ENCODE measurements at places on chromosomes 11 and 22.

DNA sequence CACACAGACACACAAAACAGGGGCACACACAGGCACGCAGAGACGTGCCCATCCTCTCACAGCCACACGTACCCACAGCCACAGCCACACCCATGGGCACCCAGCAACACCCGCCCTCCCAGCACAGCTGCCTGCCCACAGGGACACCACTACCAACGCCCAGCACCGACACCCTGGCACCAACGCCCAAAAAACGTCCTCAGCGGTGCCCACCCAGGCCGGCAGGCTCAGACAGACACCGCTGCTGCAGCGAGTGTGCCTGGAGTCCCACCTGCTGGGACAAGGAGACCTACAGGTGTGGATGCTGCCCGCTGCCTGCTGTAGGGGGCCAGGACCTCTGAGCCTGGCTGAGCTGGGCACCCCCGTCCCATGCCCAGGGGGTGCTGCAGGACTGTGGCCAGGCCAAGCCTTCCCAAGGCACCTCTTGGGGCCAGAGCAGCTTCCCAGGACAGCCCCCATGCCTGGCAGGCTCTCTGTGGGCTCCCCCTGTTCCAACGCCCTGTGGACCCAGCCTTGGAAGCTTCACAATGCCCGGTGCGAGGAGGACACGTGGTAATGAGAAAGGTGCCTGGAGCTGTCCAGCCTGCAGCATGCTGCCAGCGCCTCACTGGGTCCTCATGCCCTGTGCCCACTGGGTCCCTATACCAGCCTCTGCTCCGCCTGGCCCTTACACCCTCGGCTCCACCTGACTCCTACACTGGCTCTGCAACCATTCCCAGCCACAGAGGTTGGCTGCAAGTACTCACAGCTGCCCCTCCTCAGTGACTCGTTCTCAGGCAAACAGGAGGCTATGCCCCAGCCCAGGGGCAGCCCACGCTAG lies 45.8 kb upstream of the TH start:
- DNase-seq: no peak

- DNase-seq: no peak
These were observed 134.6 kb downstream of the CCDC34 start for GRCh38 chr11:27228232-27228905.

- DNase-seq: no peak
These were observed 390.4 kb downstream of the INSC start for GRCh38 chr11:15505155-15505554.

DNA sequence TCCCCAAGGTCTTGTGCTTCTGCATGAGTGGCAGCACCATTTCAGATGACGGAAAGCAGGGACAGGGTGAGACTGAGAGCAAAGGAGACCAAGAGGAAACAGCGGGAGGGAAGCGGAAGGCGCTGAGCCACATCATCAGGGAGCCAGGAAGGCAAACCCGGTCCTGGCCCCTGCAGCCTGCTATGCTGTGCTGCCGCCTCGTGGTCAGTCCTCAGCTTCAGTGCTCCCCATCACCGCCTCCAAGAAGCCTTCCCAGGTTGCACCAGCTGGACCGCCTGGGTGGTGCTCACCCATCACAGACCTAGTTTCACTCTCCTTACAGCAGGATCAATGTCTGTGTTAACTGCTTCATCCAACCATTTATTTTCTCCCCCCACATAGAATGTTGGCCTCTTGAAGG lies 73.0 kb upstream of the PHF21B start:
- DNase-seq: peak; percentile 50

- no peak for DNase-seq
These were observed 36.3 kb downstream of the ETS1 start for GRCh38 chr11:128551058-128551457.

DNA sequence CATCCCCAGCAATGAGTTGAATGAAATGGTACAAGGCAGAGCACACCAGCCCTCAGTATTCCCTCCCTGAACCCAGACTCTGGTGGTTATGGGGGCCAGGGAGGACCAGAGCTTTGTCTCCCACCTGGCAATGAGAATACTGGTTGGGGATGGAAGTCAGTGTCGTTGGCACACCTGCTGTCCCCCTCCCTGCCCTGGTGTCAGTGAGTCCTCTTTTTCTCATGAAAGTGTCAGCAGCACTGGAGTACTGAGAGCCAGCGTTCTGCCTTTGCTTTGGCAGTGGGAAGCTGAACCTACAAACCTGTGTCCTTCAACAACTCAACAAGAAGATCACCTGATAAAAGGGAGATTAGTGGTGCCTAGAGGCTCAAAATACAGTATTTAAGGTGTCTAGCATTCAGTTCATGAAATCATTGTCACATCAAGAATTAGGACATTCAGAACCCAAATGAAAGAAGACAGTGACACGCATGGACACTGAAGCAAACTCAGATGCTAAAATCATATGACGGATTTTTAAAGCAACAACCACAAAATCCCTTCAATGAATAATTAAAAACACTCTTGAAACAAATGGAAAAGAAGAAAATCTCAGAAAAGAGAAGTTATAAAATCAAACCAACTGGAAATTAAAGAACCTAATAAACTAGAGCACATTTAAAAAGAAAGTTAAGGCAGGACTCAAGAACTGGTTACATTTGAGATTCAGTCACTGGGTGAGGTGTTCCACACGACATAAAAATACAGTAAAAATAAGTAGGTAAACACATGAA lies 77.5 kb upstream of the VPREB1 start:
- DNase-seq: no peak

DNA sequence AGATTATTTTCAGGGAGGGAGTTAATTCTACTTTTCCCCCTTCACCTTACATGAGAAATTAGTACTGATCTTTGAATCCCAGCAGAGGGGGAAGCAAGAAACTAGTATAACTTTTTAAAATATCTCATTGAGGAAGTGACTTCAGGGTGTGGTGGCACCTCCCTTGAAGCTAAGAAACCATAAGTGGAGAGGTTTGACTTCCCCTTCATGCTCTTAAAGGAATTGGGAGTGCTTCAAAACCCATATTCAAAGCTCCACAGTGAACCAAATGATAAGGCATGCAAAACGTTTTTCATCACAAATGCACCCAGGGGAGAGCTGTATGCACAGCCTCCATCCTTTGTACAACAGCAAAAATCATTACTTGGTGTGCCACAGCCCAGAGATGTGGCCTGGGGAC lies 540 bp downstream of the MS4A14 start:
- DNase-seq: no peak

- DNase-seq: no peak
These were observed 225.4 kb downstream of the CASP12 start for GRCh38 chr11:104672897-104673296.

- no peak for DNase-seq
These were observed 125.6 kb downstream of the AASDHPPT start for GRCh38 chr11:106202935-106203620.

DNA sequence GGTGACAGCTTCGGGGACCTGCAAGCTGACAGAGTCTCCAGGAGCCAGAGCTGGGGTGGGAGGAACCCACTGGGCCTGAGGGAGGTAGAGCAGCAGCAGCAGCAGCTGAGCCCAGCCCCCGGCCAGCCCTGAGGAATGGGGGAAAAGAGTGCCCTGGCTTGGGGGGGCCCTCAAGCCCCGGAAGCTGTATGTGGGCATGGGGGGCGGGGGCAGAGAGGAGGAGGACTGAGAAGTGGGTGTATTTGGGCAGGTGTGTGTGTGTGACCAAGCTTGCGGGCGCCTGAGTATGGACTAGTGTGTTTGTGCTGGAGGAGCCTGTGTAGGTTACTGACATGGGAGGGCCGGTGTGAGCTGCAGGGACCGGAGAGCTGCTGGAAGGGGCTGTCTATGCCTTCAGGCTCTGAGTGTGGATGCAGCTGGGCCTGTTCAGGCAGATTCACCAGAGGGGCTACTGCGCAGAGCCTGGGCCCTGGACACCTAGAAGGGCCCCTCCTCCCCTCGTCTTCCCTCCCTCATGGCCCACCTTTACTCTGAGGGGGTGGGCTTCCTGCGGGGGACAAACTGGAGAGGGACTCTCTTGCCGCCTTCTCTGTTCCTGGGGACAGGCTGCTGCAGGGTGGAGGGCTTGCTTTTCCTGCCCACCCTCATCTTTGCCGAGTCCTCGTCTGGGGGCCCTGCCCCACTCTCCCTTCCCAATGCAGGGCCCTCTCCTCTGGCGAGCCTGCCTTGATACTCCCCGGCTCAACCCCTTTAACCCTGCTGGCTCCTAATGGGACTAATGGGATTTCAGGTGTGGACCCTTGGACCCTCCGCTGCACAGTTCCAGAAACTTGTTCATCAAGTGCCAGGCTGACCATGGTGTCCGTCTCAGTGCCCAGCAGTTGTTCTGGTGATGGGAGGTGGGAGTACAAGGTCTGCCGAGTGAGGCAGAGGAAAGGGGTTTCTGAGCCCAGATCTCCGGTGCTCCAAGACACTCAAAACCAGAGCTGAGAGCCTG lies 28.2 kb downstream of the ST3GAL4 start:
- no peak for DNase-seq
